ENCODE measurements at places on chromosomes 11 and 22. TPM values are rescaled to one million over a fixed set of nuclear protein-coding genes. Genes with fewer than 3 reads are reported as not detected.
A peak's percentile ranks its signal among the peaks of the same experiment; 100 is the strongest.

MUC6 gene
- total RNA-seq = not detected

BIRC2 gene
- total RNA-seq = 25.2 TPM

FOLR2 gene
- not detected for total RNA-seq

TCN2 gene
- 38.1 TPM for total RNA-seq

DNA sequence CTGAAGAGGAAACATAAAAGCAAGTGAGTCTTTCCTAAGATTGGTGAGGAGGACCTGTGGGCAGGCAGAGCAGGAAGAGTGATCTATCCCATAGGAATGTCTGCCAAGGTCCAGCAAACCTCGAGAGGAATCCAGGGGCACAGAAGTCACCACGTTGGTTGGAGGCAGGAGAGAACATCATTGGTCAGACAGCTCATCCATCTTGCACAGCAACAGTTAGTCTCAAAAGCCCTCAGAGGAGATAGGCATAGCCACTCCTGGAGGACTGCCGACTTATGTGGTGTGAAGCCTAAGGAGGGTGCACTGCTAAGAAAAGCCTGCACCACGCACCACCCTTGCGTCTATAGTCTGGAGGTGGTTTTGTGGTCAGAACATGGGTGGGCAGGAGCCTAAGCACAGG is 109.1 kb downstream of the RASSF10 start:
- no peak overlapping the region for H3K27ac ChIP-seq
- H3K4me3 ChIP-seq = no peak overlapping the region
- no peak for DNase-seq

- H3K4me1 ChIP-seq = no peaks in the 10 kb centered on the region
- no peak overlapping the region for H3K4me3 ChIP-seq
- DNase-seq = no peak
These were observed 51.3 kb downstream of the RPL27A start for GRCh38 chr11:8733852-8734251.

- no peak overlapping the region for H3K4me3 ChIP-seq
- no peaks in the 10 kb centered on the region for H3K4me1 ChIP-seq
- no peak overlapping the region for H3K27ac ChIP-seq
- no peak for DNase-seq
- no peaks in the 10 kb centered on the region for H3K36me3 ChIP-seq
These were observed 94.9 kb downstream of the MORC2 start for GRCh38 chr22:30873661-30874060.

- no peaks in the 10 kb centered on the region for H3K4me1 ChIP-seq
- H3K36me3 ChIP-seq = no peaks in the 10 kb centered on the region
- no peaks in the 10 kb centered on the region for H3K27me3 ChIP-seq
- no peak for DNase-seq
- no peak overlapping the region for H3K4me3 ChIP-seq
These were observed 13.1 kb upstream of the ANGPTL5 start for GRCh38 chr11:101929294-101929915.

GRCh38 chr11:126608658-126609057 is 253.2 kb downstream of the ST3GAL4 start:
- no peak overlapping the region for H3K4me3 ChIP-seq
- H3K4me1 ChIP-seq = peaks cover 32% of the 10 kb centered on the region
- peak overlapping the region; percentile 79 for H3K27ac ChIP-seq
- DNase-seq = no peak

DNA sequence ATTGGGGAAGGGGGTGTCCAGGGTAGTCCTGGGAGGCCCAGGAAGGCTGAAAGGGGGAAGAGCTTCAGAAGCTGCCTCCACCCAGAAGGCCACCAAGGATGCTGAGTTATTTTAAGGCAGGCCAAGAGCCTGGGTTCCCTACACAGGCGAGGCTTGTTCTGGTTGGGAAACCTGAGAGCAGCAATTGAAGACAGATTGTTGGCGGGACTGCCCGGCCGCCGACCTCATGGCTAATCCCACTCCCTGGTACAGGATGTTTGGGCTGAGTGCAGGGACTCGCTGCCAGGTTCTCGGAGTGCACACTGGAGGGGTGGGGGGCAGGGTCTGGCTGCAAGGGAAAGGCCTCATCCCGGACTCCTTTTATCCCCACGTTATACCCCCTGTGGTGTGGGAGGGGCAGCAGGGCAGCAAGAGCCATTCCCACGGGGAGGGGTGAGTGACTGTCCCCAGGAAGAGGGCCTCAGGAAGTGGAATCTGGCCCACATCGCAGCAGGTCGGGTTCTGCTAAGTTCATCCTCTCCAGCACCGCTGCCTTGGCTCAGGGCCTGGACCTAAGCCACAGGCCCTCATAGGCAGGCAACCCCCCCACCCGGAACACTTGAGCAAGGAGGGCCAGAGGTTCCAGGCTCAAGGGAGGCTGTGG is 43.6 kb upstream of the PRR5 start:
- H3K4me3 ChIP-seq = no peak overlapping the region
- H3K27ac ChIP-seq = no peak overlapping the region
- no peaks in the 10 kb centered on the region for H3K27me3 ChIP-seq
- no peak for DNase-seq
- no peaks in the 10 kb centered on the region for H3K4me1 ChIP-seq
- no peaks in the 10 kb centered on the region for H3K36me3 ChIP-seq

DNA sequence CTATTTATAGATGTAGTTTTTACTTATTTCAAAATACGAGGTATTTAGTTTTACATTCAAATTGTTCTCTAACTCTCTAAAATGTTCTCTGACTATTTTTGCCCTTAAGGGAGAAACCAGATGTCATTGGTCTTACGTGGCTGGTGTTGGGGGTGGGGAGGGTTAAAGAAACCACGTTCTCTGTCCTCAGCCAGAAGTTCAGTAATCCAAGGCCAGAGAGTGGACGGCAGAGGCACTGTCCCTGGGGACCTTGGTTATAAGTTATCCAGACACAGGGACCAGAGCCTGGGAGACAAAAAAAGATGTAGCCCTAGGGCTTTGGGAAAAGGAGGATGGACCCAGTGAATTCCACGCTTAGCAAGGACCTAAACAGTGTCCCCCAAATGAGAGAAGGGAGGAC is 706 bp upstream of the OR51E1 start:
- H3K36me3 ChIP-seq = no peaks in the 10 kb centered on the region
- H3K4me1 ChIP-seq = no peaks in the 10 kb centered on the region
- H3K27me3 ChIP-seq = no peaks in the 10 kb centered on the region
- no peak overlapping the region for H3K4me3 ChIP-seq
- no peak for DNase-seq
- no peak overlapping the region for H3K27ac ChIP-seq

GRCh38 chr11:110086892-110087309 is 6.3 kb upstream of the ZC3H12C start:
- H3K4me1 ChIP-seq = peaks cover 7% of the 10 kb centered on the region
- no peak overlapping the region for H3K27ac ChIP-seq
- peaks cover 17% of the 10 kb centered on the region for H3K27me3 ChIP-seq
- H3K4me3 ChIP-seq = no peak overlapping the region
- no peaks in the 10 kb centered on the region for H3K36me3 ChIP-seq

GRCh38 chr11:12540913-12541582 is 133.2 kb upstream of the TEAD1 start:
- no peaks in the 10 kb centered on the region for H3K4me1 ChIP-seq
- no peak overlapping the region for H3K4me3 ChIP-seq
- no peak overlapping the region for H3K27ac ChIP-seq
- no peaks in the 10 kb centered on the region for H3K36me3 ChIP-seq
- DNase-seq = peak; percentile 32
- H3K27me3 ChIP-seq = no peaks in the 10 kb centered on the region

- H3K4me3 ChIP-seq = no peak overlapping the region
- H3K27ac ChIP-seq = no peak overlapping the region
These were observed 24.4 kb upstream of the PSMA1 start for GRCh38 chr11:14544611-14545010.

DNA sequence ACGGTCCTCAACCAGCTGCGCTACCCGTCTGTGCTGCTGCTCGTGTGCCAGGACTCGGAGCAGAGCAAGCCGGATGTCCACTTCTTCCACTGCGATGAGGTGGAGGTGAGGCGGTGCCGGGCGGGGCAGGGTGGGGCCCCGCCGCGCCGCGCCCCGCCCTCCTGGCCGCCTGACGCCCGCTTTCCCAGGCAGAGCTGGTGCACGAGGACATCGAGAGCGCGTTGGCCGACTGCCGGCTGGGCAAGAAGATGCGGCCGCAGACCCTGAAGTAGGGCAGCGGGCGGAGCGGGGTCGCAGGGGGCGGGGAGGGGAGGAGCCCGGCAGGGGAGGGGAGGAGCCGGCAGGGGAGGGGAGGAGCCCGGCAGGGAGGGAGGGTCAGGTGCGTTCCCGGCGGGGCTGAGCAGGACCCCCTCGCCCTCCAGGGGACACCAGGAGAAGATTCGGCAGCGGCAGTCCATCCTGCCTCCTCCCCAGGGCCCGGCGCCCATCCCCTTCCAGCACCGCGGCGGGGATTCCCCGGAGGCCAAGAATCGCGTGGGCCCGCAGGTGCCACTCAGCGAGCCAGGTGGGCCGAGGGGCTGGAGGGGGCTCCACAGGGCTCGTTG is 14.7 kb downstream of the EPS8L2 start:
- H3K4me3 ChIP-seq = peak overlapping the region; percentile 51
- no peak overlapping the region for H3K27ac ChIP-seq
- no peaks in the 10 kb centered on the region for H3K27me3 ChIP-seq

DNA sequence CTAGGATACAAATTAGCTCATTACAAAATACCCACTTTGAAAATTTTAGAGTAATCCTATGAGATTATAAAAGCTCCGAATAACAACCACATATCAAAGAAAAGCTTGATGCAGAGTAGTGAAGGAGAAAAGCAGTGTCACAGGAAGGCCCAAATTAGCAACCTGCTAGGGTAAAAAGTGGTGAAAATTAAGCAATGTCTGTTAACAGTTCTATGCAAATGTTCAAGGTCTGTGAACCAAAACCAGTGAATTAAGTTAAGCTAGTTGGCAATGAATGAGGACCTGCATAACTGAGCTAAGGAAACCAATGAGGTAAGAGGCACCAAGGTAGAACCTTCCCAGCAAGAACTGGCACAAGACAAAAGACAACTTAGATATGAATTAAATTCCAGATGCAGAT is 29.6 kb downstream of the PRDM10 start:
- DNase-seq = peak; percentile 28
- peak overlapping the region; percentile 24 for H3K27ac ChIP-seq
- H3K4me3 ChIP-seq = no peak overlapping the region
- H3K36me3 ChIP-seq = no peaks in the 10 kb centered on the region
- H3K4me1 ChIP-seq = peaks cover 19% of the 10 kb centered on the region

DNA sequence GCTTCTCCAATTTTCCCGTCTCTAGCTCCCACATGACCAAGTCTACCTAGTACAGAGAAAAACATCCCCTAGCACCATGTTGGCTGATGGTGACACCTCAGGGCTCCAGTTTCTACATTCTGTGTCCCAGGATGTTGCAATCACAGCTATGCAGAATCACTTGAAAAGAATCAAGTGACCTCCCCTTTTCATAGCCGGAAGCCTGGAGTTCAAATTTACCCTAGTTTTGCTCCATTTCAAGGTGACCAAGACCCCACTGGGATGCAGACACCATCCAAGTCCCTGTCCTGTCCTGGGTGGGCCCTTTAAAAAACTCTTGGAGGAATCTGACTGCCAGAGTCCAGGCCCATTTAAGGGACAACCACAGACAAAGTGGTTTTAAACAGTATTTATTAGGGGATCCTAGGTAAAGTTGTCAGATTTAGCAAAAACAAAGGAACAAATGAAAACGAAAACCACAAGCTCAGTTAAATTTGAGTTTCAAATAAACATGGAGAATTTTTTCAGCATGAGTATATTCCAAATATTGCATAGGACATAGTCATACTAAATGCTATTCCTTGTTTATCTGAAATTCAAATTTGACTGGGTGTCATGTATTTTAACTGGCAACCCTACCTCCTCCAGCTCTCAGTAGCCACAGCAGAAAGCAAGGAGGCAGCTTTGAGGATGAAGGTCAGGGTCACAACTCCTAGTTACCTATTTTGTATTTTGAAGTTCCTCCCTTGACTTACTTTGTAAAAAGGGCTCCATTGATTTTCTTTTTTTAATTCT is 52.4 kb downstream of the MIAT start:
- H3K4me1 ChIP-seq = peaks cover 3% of the 10 kb centered on the region
- no peaks in the 10 kb centered on the region for H3K27me3 ChIP-seq
- H3K4me3 ChIP-seq = no peak overlapping the region
- no peak for DNase-seq
- H3K36me3 ChIP-seq = no peaks in the 10 kb centered on the region
- no peak overlapping the region for H3K27ac ChIP-seq

GRCh38 chr11:134658481-134659225 is 246.6 kb upstream of the B3GAT1 start:
- H3K4me3 ChIP-seq = no peak overlapping the region
- no peak overlapping the region for H3K27ac ChIP-seq
- H3K4me1 ChIP-seq = no peaks in the 10 kb centered on the region

DNA sequence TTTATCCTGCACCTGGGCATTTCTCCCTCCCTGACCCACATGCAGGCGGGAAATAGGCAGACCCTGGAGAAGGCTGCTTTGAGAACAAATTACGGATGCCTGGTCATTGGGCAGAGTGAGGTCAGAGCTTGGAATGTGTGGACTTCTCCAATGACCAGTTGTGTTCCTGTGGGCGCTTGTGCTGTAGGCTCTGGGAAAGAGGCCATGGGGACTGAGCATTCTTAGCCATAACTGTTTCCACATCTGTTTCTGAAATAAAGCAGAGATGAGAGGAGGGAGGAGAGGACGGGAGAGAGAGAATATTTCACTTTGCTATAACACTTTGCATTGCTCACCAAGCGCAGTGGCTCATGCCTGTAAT is 11.2 kb upstream of the TMEM184B start:
- no peak for DNase-seq
- peak overlapping the region; percentile 76 for H3K27ac ChIP-seq
- H3K27me3 ChIP-seq = no peaks in the 10 kb centered on the region
- H3K36me3 ChIP-seq = no peaks in the 10 kb centered on the region
- peaks cover 14% of the 10 kb centered on the region for H3K4me1 ChIP-seq

Measured in GM23338 (cell line).